ENCODE measurements at places on chromosomes 5 and 9. TPM values are rescaled to one million over a fixed set of nuclear protein-coding genes. Genes with fewer than 3 reads are reported as not detected.
A peak's percentile ranks its signal among the peaks of the same experiment; 100 is the strongest.

Gene TMOD1
- total RNA-seq = 36.0 TPM

Gene TAF11L2
- total RNA-seq = not detected

Gene IRGM
- total RNA-seq = not detected

Gene CORO2A
- 45.0 TPM for total RNA-seq

Gene ATP10B
- 112 TPM for total RNA-seq

Gene CCDC192
- total RNA-seq = 1.0 TPM

Gene SLIT3
- total RNA-seq = 25.5 TPM

Gene NME5
- total RNA-seq = 1.6 TPM

GRCh38 chr5:41095324-41096101 is 24.4 kb upstream of the MROH2B start:
- DNase-seq = no peak

DNA sequence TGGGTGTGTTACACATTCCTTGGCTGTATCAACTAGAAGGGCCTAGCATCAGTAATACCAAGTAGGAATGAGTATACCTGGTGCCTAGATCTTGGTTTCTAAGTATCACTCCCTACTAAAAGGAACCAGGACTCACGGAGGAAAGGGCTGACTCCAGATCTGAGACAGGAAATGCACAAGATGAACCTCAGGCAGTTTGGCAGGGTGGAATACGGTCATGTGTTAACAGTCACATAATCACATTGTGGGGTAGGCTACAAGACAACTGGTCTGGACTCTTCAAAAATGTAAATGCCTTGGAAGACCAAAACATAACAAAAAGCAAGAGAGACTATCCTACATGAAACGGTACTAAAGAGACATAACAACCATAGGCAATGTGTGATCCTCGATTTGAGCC is 158.8 kb downstream of the CRB2 start:
- no peak for DNase-seq

- no peak for DNase-seq
These were observed 48.7 kb downstream of the NSUN2 start for GRCh38 chr5:6584101-6584645.

GRCh38 chr9:136532799-136533774 is 12.8 kb downstream of the NOTCH1 start:
- peak; percentile 74 for DNase-seq

DNA sequence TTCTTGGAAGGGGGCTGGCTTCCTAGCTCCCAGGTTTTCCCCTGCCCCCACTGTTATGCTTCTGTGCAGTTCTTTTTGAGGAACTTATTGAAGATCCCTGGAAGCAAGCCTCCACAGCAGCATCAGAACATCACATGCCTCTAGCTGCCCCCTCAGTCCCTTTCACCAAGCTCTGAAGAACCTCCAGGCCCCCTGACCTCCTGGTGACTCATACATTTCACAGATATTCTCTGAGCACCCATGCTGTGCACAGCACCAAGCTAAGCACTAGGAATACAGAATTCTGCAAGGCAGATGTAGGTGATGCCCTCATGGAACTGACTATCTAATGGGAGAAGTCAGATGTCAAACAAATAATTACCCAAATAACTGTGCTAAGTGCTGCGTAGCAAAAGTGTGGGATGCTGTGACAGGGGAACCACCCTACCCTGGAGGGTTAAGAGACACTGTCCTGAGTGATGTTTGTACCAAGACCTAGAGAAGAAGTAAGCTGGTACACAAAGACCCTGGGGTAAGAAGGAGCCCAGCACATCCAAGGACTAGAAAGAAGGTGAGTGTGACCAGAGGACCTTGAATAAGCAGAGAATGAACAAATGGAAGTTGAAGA is 213.7 kb upstream of the NR4A3 start:
- DNase-seq = no peak

DNA sequence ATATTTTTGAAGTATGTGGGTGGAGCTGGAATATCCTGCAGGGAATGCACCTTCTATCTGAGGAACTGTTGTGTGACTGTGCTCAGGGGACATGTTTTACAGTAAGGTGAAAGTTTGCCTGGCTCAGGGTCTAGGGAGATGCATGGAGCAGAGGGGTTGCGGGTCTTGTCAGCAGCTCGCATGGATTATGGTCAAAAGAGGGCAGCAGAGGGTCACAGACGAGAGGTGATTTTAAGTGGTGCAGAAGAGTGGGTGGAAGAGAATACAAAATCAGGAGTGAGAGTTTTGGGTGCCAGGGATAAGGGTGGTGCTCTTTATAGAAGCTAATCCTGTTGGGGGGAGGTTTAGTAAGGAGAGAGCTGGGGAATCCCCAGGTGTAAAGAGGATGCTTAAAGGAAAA is 53.5 kb upstream of the GRIN3A start:
- DNase-seq = no peak

DNA sequence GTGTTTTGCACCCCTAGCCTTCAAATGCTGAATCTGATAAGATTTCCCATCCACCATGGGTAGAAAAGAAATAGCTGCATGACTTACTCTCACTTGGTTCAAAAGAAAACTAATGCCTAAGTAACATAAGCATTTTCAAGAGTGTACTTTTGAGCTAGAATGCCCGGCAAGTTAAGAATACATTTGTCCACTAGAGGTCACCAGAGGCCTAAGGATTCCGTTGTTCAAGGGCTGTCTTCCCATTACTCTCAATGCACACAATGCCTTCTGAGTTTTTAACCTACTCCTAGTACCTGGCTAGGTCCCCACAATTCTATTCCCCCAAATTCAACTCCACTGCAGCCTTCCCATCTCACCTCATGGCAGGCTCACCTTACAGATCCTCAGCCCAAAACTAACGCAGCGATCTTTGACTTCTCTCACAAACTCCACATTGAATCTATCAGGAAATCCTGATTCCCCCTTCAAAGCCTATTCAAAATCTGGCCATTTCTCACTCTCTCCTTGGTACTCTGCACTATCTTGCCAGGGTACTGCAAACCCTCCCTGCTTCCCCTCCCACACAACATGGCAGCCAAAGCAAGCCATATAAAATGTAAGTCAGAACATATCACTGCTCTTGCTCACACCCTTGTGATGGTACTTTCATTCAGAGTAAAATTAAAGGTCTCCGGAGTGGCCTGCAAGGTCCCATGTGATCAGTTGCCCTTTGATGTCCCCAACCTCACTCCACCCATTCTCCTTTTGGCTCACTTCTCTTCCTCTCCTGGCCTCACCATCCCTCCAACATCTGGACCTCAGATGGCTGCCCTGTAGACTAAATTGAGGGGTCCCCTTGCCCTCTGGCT is 13.4 kb downstream of the OXCT1 start:
- no peak for DNase-seq

GRCh38 chr5:84825606-84826005 is 440.9 kb upstream of the EDIL3 start:
- DNase-seq = no peak

DNA sequence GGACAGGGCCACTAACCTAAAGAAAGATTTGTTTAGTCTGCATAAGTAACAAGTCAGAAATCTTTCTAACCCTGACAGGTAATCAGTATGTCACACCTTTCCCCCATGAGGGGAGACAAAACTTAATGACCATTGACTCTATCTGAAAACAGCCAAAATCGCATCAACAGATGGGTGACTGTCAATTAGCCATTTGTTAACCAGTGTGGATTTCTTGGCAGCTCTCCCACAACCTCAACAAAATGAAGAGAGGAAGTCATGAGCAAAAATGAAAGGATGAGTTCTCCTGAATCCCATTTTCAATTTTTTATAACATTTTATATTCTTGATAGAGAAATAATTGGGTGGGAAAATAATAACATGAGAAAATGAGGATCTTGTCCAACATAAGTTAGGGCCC is 84.6 kb upstream of the SNX2 start:
- no peak for DNase-seq

DNA sequence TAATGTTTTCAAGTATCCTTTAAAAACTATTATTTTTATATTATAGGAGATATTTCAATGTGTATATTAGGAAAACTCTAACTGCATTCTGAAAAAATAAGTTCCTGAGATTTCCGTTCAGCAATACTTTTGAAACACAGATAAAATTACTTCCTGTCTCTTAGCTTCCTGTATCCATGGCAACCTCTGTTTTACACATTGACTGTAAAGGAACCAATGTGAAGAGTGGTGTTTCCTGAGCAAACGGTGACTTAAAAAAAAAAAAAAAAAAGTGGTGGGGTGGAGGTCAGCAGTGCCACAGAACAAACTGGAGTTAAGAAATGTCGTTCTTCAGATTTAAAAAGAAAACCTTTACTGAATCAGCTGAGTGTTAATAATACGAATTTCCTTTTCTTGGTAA is at the start of gene LRRC70:
Gene LRRC70, plus strand, starts transcription at position 280 of the 400 bp plus-strand sequence. CDS start 620 bp downstream, outside the sequence.
- no peak for DNase-seq

DNA sequence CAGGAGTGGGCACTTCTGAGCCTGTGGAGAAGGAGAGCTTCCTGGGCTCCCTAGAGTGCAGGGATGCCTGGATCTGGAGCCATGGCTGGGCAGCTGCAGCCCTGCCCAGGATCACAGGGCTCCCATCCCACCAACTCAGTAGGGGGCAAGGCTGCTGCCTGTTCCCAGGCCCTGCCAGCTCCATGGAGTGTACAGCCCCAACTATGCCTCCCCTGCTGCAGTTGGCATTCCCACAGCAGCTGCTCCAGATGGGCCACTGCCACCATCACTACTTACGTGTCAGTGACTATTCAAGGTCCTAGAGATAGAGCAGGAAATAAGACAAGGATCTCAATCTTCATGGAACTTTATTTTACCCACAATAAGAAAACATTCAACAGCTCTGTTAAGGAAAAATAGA is 107.1 kb upstream of the TNPO1 start:
- no peak for DNase-seq

GRCh38 chr5:177966009-177966838 is 29.8 kb downstream of the PROP1 start:
- no peak for DNase-seq

- DNase-seq = no peak
These were observed 28.7 kb downstream of the LARP1 start for GRCh38 chr5:154783774-154784460.

DNA sequence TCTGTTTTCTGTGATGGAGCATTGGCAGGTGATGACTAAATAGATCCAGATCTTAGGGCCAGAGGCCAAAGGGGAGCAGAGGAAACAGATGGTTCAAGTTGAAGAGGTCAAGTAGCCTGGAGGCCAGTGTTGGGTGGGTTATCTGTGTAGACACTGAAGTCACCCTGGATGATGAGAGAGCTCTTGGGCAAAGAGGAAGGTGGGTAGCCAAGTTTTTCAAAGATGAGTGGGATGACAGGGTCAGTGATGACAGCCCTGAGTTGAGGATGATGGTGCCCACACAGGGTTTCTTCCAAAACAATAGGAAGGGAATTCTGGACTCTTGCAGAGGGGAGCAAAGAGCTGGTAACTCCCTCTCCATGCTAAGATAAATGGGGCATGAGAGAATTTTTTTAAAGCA is 76.6 kb downstream of the CD180 start:
- DNase-seq = no peak

DNA sequence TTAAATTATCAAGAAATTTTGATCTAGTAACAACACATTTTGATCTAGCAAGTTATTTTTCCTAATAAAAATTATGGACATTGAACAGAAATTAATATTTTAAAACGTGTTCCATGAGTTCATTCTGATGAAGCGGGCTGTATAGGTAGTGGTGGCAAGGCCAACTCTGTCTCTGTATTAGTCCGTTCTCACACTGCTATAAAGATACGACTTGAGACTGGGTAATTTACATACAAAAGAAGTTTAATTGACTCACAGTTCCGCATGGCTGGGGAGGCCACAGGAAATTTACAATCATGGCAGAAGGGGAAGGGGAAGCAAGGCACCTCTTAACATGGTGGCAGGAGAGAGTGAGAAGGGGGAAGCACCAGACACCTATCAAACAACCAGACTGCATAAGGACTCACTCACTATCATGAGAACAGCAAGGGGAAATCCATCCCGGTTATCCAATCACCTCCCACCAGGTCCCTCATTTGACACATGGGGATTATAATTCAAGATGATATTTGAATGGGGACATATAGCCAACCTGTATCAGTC is 61.2 kb downstream of the TMEM232 start:
- no peak for DNase-seq

DNA sequence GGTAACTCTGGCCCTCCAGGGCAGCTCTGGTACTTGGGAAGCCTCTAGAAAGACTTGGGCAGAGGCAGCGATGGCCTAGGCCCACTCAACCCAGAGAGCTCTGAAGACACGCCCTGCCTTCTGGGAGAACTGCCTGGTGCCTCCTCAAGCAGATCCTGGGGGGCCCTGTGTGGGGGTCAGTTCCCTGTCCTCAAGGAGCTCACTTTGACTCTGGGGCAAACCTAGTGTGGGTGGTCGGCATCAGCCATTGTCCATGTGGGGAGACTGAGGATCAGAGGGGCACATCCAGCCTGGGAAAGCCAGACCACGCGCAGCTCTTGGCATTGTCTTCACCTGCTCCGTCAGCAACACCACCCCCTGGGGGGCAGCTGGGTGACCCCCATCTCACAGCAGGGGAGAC is 28.0 kb downstream of the ABO start:
- DNase-seq = peak; percentile 29

DNA sequence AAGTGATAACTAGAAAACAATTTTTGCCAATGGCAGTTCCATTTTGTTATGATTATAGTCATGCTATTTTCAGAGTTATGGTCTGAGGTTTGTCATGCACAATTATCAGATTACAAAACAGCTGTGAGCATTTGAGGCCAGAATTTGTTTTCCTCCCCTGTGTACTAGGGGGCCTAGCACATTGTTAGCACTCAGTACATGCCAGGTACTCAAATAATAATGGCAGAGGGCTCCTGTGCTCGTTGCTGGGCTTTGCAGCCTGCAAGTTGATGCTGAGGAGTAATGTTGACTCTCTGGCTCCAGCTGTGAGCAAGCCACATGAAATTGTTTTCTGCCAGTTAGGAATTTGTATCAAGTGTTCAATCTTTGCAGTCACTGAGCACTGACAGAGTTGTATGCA is 6.9 kb downstream of the DNAI1 start:
- DNase-seq = no peak

Measured in mucosa of descending colon (tissue), 3 donors.